SK-N-DZ (cell line): ENCODE measurements at places on chromosomes 7 and 10.

- DNase-seq = no peak
These were observed 3.1 kb downstream of the LDB3 start for GRCh38 chr10:86671419-86671818.

GRCh38 chr7:55211726-55212125 is 153.4 kb upstream of the LANCL2 start:
- DNase-seq = no peak

DNA sequence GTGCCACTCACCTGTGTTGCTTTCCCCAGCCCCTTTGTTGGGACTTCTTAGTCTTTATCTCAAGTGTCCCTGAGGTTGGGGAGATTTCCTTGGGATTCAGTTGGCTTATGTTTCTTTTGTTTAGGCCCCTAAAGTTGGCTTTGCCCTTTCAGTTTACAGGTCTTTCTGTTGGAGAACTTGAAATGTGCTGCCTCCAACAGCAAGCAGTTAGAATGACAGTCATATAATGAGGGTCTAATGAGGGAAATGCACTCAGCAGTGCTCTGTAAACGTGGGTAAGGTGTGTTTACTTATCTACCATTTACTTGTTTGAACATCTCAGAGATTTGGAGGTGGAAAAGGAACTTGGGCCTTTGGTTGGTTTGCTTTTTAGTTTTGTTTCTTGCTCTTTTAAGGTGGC is 191.4 kb upstream of the STK17A start:
- no peak for DNase-seq

- no peak for DNase-seq
These were observed 2.4 kb upstream of the GLCCI1 start for GRCh38 chr7:7966141-7966734.

- DNase-seq = no peak
These were observed 64.3 kb downstream of the ELAPOR2 start for GRCh38 chr7:86995052-86995725.

GRCh38 chr10:104069613-104070012 is 16.1 kb downstream of the COL17A1 start:
- DNase-seq = no peak

DNA sequence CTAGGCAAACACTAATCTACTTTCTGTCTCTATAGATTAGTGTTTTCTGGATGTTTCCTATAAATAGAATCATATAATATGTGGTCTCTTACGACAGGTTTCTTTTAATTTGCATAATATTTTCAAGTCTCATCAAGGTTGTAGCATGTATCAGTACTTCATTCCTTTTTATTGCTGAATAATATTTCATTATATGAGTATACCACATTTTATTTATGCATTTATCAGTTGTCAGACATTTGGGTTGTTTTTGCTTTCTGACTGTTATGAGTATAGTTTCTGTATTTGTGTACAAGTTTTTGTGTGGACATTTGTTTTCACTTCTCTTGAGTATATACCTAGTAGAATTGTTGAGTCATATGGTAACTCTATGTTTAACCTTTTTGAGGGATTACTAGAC is 48.2 kb downstream of the SHOC2 start:
- no peak for DNase-seq

DNA sequence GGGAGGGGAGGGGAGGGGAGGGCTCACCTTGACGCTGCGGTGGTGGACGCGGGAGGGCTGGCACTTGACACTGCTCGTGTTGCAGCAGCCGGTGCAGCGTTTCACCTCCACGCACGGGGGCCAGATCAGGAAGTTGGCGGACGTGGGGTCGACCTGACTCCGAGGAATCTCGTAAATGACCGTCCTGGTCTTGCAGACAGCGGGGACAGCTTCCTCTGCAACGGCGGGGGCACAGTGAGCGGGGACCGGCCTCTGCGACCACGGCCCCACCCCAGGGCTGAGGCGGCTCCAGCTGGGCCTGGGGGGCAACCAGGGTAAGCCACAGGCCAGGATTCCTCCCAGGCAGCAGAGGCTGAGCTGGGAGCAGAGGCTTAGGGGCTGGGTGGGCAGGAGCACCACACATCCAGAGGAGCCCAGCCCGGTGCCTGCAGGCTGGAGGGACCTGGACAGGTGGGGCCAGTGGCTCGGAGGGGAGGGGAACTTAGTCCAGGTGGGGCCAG is 8.8 kb downstream of the PDGFA start:
- no peak for DNase-seq

DNA sequence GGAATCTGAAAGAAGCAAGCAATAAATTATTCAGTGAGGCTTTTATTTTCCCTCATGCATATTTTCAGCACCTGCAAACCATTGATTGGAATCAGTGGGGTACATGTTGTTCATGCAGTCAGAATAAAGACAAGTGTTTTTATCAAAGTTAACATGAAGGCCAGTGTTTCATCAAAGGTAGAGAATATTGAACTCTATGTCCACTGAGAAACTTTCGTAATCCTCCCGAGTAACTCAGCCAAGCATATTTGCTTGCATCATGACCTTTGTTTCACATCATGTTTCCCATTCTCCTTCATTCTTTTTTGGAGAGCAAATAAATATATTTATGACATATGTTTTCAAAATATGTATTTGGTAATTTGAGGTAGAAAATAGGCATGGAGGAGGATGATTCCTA is 663.1 kb downstream of the SH2D4B start:
- no peak for DNase-seq

- DNase-seq = no peak
These were observed 34.8 kb downstream of the C7orf33 start for GRCh38 chr7:148625342-148625741.

DNA sequence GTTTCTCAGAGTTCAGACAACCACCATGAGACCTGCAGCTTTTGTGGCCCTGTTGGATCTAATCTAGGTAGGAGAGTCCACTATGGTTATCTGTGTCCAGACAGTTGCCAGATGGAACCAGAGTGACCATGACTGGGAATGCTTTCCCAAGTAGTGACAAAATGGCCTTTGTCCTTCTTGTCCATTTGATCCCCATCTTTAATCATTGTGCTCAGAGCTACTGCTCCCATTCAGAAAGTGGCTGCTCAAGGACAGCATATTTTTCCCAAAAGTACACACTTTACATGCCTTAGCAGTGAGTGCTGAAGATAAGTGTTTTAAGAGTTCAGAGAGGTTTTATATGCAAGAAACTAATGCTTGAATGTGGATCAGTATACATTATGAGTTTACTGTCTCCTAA is 5.4 kb upstream of the ACSM6 start:
- DNase-seq = no peak

GRCh38 chr10:29610876-29611647 is 23.7 kb downstream of the SVIL start:
- no peak for DNase-seq

DNA sequence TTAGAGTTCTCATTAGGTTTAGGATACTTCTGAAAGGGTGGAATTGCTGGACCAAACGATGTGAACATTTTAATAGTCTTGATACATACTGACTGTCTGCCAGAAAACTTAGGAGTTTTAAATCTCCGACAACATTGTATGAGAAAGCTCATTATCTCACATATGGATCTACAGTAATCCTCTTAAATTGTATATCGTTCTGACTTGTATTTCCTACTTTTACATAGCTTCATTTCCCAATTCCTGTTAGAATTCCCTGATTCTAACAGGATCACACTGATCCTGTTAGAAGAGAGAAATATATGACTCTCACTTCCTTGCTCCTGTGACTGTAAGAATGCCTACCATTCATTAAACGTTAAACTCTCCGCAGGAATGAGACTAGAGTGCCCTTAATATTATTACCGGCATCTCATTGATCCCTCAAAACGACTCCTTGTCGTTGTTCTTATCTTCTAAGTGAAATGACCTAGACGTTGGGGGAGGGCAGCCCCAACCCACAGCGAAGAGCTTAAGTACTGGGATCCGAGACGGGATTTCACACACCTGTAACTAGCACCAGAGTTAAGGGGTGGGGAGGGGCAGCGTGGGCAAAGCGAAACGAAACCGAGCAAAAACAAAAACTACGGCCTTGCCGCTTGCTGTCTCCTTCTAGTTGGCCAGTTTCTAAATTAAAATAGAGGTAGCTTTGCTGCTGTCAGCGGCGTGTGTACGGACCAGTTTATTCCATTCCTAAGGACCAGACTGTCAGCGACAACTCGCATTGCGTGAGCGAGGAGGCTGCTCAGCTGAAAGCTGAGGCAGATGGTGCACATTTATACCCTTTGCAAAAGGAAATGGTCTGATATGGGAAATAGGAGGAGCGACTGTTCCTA is 678 bp upstream of the TMEM106B start:
- DNase-seq = peak; percentile 42

DNA sequence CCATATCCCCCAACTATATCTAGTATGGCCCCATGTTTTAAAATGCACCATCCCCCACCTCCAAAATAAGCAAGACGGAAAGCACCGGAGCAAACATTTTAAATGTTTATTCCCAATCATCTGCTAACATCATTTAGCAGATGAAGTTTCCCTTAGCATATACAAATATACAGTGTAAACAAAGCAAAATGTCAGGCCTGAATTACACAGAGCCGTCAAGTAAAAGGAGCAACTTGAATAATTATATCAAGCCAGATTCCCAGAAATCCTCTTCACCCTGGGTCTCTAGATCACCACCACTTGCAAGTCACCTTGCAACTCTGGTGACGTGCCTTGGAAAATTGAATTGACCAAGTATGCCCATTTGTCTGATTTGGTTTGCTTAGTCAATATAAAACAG is 91.6 kb upstream of the COL1A2 start:
- no peak for DNase-seq

DNA sequence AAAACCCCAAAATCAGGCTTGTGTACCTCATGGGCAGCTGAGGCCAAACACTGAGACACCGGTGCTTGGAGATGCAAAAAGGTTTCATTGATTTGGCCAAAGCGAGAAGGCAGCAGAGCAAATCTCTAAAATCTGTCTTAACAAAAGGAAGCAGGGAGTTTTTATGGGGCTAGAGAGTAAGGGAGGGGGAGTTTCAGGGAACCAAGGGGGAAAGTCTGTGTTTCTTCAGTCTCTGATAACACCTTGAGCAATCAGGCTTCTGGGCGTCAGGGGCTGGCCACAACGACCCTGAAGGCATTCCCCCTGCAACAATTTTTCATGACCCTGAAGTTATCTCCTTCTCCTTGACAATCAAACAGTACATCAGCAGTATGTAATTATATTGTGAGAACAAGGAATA is 2.7 kb upstream of the ZNF786 start:
- DNase-seq = no peak

GRCh38 chr7:1246160-1246870 is 13.6 kb downstream of the UNCX start:
- DNase-seq = no peak

DNA sequence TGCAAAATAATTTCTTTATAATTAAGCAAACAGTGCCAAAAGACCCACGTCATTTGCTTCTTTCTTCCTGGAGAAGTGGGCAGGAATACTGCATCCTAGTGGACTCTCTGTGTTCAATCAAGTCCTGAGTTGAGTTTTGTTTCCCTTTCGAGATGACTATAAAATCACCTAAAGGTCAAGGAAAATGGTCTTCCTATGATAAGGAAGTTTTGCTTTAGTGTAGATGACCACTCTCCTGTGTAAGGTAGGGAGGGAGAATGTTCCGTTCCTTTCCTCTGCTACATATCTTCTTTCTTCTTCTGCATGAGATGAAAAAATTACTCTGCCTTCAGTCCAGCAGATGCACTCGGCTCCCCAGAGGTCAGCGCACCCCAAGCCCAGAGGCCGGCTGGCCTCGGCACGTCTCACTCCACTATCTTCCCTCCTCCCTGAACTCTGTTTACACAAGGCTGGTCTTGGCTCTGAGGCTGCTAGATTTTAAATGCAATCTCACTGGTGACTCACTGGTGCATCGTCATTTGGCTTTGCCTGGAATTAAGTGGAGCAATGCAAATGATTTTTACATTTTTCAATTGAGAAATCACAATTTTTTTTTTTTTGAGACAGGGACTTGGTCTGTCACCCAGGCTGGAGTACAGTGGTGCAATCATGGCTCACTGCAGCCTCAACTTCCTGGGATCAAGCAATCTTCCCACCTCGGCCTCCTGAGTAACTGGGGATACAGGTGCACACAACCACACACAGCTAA is 18.6 kb upstream of the VDAC2 start:
- no peak for DNase-seq

DNA sequence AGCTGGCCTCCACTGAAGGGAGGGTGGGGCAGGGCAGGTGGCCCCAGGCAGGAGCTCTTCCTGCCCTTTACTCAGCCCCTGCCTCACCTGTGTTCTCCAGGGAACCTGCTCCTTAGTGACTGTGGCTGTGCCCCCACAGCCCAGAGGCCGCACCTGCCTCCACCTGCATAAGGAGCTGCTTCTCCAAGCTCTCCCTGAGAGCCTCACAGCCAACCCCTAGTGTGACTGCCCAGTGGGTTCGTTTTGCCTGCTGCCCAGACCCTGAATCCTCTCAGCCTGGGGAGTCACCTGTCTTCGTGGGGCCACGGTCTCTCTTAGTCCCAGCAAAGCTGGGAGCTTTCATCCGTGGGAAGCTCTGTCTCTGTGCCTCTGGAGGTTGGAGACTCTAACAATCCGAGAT is 94.4 kb downstream of the GLRX3 start:
- DNase-seq = no peak

GRCh38 chr7:81684033-81684432 is 85.8 kb downstream of the HGF start:
- no peak for DNase-seq

DNA sequence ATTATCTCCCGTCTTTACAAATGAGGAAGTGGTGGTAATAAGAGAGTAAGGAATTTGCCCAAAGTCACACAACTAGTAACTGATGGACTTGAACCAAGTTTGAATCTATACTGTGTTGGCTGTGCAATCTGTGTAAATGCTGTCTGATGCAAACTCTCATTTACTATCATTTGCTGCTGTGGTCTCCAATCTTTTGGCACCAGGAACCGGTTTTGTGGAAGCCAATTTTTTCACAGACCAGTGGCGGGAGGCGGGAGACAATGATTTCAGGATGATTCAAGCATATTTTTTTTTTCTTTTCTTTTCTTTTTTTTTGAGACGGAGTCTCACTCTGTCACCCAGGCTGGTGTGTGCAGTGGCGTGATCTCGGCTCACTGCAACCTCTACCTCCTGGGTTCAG is 450.0 kb upstream of the FZD8 start:
- no peak for DNase-seq

GRCh38 chr7:1288390-1288995 is 55.8 kb downstream of the UNCX start:
- no peak for DNase-seq

GRCh38 chr7:100687261-100687660 is 6.8 kb downstream of the GIGYF1 start:
- no peak for DNase-seq

GRCh38 chr10:72250666-72251065 is 23.1 kb upstream of the DDIT4 start:
- no peak for DNase-seq

- no peak for DNase-seq
These were observed 787.4 kb downstream of the PHTF2 start for GRCh38 chr7:78585980-78586379.

DNA sequence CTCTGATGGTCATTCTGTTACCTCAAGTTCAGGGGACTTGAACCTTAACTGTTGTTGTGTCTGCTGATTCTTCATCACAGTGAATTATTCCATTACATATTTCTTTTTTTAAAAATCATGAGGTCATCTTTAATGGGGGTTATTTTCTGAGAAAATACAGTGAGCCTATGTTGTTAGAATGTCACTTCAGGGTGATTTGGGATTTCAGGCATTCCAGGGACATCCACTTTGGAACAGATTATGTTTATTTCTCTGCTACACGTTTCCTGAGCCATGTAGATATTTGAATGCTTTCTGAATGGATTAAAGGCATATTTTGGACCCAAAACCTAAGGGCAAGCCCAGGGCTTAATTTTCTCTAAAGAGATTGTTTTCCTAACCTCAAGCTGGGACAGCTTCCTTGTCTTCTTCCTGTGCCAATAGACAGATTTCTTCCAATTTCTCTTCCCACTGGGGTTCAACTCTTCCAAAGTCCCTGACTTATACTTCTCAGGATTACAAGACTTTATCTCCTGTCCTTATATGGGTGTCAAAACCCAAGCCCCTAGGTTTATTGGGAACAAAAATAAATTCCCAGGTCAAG is 271.7 kb downstream of the ARHGAP12 start:
- DNase-seq = no peak
